Caco-2 (cell line): ENCODE measurements at places on chromosomes 7 and 10. TPM values are rescaled to one million over a fixed set of nuclear protein-coding genes. Genes with fewer than 3 reads are reported as not detected.
A peak's percentile ranks its signal among the peaks of the same experiment; 100 is the strongest.

LRIT1 gene
- total RNA-seq, result not detected in 2 replicates

CFTR gene
- total RNA-seq, result 130 and 132 TPM in 2 replicates

DNA sequence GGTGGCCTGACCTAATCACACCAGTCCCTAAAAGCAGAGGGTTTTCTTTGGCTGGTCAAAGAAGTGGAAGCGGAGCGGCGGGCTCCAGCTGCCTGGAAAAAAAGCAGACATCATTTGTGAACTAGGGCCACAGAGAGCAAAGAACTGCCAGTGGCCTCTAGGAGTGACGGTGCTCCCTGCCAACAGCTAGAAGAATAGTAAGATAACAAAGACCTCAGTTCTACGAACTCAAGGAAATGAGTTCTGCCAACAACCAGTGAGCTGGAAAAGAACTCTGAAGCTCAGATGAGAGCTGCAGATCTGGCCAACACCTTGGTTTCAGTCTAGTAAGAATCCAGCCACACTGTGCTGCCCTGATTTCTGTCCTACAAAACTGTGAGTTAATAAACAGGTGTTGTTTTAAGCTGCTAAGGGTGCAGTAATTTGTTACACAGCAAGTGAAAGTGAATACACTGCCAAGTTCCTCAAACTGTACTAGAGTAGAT, 178.0 kb downstream of the SRPK2 start:
- DNase-seq, result no peak

GRCh38 chr10:79269443-79269842, 77.8 kb upstream of the PPIF start:
- no peak for DNase-seq

GRCh38 chr10:133442967-133443924, 10.5 kb upstream of the SCART1 start:
- DNase-seq, result no peak

- no peak for DNase-seq
Observed at GRCh38 chr7:95865716-95866371, 93.5 kb downstream of the DYNC1I1 start.

DNA sequence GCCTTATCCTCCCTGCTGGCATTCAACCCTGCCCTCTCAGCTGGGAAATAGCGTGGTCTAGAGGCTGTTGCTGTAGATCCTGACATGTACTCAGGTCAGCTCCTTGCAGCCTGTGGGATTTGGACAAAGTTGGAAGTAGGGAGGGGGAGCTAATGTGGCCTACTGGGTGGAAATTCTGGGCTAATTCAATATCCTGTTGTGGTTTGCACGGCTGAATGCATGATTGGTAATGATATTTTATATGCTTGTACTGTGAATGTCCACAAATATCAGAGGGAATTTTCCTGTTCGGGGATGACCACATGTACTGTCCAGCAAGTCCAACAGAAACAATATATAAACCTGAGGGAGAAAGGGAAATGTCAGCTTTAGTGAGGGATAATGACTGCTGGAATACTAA, 22.1 kb upstream of the NPVF start:
- no peak for DNase-seq

- peak; percentile 73 for DNase-seq
Observed at GRCh38 chr10:78974617-78975317, 94.0 kb upstream of the ZMIZ1 start.

DNA sequence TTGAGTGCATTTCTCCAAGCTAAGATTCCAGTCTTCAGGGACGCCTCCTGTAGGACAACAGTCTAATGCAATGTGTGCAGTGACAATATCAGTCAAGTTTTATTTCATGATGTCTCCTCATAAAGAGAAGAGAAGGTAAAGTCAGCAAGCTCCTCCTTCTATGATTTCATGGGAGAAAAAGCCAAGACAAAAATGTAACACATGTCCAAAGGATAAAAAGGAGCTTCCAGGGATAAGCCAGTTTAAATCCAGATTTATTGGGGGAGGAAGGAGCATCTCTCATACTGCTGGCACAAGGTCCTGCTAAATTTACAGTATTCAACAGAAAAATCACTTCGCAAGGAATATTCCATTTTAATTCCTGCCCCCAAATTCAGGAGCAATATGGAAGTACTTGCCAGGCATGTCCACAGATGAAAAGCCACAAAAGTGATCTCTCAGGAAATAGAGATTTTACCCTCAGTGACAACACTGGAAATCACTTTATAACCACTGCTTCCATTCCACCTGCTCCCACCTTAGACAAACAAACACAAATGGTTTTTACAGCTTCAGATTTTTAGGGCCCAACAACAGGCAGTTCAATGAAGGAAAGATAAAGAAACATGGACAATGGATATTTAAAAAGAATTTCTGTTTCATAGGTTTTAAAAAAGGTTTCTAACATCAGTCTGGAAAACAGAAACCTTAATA, 677.5 kb upstream of the C7orf33 start:
- DNase-seq, result no peak

GRCh38 chr10:13712837-13713581, 126.2 kb downstream of the PRPF18 start:
- no peak for DNase-seq

ZNF239 gene
- 15.2 and 16.4 TPM in 2 replicates for total RNA-seq

GRCh38 chr7:109021390-109021789, 451.7 kb downstream of the DNAJB9 start:
- DNase-seq, result no peak

KDM7A gene
- total RNA-seq, result 3.6 and 5.1 TPM in 2 replicates

MYL10 gene
- not detected in 2 replicates for total RNA-seq

DNA sequence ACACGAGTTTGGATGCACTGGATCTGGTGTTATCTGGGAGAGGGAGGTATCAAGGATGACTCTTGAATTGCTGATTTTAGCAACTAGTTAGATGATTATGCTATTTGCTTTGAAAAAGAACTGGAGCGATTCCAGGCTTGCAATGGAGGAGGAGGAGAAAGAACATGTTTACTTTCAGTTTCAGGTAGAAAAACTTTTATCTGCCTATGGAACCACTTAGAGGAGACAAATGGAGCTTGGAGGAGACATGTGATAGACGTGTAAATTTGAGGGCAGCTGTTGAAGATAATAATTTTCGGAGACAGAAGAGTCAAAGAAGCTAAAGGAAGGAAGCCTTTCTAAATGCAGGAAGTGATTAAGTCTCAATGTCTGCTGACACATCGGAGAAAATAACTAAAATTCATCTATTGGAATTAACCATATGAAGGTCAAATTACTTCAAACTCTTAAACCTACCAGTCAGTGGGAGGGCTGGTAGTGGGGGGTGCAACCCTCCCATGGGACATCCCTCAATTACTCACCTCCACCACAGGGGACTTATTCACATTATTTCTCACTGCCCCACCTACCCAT, 56.4 kb upstream of the GNAI1 start:
- DNase-seq, result no peak

DNA sequence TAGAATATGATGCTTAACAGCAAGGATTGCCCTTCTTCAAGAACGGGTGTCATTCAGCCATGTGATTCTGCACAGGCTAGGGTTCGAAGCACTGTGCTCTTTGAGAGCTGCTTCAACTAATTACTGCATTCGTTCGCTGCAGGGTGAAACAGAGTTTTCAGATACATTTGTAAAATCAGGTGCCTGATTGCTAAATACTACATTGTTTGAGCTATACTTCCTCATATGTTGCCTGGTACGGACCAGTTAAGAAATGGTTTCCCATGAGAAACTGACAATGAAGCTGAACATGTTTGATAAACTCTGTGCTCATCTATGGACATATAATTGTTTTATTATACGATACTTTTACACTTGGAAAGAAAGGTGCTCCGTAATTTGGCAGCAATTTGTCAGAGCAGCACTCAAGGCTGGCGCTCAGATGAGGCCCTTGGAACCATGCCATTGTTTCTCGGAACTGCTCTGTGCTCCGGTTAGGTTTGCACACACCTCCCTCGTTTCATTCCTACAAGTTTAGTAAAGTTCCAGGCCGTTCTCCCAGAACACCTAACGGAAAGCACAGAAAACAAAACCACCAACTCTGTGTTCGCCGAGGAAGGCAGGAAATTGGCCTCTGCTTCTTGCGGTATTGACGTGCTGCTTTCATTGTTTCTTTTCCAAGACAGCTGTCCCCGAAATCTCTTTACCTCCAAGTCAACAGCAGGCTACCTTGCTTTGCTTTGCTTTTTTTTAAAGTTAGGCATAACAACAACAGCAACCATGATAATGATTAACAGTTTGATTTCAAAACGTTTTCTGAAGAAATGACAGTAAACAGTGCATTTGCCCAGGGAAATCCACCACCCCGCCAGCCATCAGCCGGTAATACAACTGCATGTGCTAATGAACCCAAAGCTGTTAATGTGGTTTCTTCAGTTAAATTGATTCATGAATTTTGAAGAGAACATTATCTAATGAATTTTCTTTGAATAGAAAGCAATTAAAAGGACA, 206.9 kb downstream of the EBF3 start:
- DNase-seq, result no peak

FFAR4 gene
- total RNA-seq, result 2.5 and 2.7 TPM in 2 replicates

PAX4 gene
- total RNA-seq, result not detected in 2 replicates

- DNase-seq, result no peak
Observed at GRCh38 chr10:73838827-73839226, 27.4 kb upstream of the NDST2 start.

TMEM273 gene
- not detected in 2 replicates for total RNA-seq

GRCh38 chr7:115009736-115010440, 88.0 kb downstream of the MDFIC start:
- DNase-seq, result no peak

- no peak for DNase-seq
Observed at GRCh38 chr10:49356181-49356580, 39.7 kb downstream of the DRGX start.

- no peak for DNase-seq
Observed at GRCh38 chr10:75418293-75418692, 13.1 kb upstream of the LRMDA start.

GRCh38 chr10:106378251-106378650, 786.3 kb downstream of the SORCS1 start:
- DNase-seq, result no peak

- DNase-seq, result no peak
Observed at GRCh38 chr7:116726713-116727431, 54.9 kb downstream of the MET start.

OR2A25 gene
- total RNA-seq, result not detected in 2 replicates

GRCh38 chr7:125644109-125644508, 714.5 kb upstream of the POT1 start:
- DNase-seq, result no peak

KIF5B gene
- 172 and 183 TPM in 2 replicates for total RNA-seq

DNA sequence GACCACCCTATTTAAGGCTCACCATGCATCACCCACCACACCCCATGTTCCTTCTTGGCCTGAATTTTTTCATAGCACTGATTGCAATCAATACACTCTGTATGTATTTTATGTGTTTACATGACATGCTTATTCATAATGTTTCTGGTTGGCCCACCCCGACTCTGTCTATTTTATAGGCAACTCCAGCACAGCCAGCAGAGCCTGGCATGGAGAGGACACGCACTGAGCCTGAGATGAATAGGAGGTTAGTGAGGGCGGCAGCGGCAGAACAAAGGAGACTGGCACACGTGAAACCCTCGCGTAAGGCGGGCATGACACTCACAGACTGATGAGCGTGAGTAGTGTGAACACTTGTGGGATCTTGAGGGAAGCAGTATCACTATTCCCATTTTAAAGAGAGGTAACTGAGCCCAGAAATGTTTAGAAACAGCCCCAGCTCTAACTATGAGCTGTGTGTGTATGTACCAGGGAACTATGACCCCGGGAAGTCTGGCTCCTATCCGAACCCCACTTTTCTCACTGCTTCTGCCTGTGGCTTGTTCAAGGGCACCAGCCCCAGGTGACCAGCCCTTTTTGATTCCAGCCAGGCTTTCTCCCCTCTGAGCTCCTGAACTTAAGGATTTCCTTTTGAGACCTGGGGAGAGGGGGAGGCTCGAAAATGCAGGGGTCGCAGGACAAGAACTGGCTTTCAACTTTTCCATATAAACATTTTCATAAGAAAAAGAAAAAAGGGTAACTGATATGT, 113.3 kb downstream of the ARHGAP22 start:
- DNase-seq, result peak; percentile 22

C10orf143 gene
- total RNA-seq, result 0.54 TPM in 1 of 2 replicates, not detected in the other

DNA sequence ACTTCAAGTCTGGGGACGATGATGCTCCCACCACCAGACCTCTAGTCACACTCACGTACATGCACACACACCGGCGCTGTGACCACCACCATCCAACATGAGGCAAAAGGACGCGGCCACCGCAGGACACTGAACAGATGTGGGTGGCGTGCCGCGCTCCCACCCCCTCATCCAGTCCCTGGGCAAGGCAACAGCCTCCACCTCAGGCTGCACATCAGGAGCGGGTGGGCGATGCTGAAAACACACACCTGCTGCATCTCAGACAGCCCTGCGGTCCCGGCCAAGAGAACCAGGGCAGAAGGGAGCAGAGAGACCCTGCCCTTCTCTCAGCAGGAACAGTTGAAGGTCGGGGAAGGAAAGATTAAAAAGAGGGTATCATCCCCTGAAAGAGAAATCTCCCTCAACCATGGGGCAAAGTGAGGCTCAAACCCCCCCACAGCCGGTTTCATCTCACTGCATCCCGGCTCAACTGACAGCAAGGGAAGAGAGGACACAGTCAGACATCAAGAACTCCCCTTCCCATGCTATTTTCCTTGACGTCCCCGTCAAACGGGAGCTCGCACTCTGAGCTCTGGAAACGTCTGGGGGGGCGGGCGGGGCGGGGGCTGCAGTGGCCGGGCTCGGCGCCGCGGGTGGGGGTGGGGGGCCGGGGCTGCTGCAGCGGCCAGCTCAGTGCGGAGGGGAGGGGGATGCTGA, 1.1 kb downstream of the CAMK2G start:
- DNase-seq, result no peak

DNA sequence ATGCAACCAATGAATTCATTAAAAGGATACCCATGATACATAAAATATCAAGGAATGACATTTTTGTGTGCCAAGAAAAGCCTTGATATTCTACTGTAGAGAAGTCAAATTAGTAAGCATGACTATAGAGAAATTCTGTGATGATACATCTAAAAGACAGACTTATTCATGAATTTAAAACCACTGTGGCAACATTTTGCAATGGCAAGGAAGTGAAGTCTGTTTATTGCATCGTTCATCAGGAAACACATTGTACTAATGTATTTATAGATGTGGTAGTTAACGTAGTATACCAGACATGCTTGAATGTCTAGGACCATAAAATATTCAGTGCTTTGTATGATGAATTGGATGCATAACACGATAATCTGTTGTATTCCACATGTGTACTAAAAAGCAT, 9.3 kb upstream of the CLEC5A start:
- DNase-seq, result no peak

- DNase-seq, result peak; percentile 45
Observed at GRCh38 chr10:119350502-119351097, 143.2 kb downstream of the GRK5 start.

RAB19 gene
- 3.8 and 4.1 TPM in 2 replicates for total RNA-seq

- DNase-seq, result no peak
Observed at GRCh38 chr10:58393317-58393716, 8.1 kb downstream of the TFAM start.
